ENCODE measurements at places on chromosomes 3 and 15. TPM values are rescaled to one million over a fixed set of nuclear protein-coding genes. Genes with fewer than 3 reads are reported as not detected.

DNA sequence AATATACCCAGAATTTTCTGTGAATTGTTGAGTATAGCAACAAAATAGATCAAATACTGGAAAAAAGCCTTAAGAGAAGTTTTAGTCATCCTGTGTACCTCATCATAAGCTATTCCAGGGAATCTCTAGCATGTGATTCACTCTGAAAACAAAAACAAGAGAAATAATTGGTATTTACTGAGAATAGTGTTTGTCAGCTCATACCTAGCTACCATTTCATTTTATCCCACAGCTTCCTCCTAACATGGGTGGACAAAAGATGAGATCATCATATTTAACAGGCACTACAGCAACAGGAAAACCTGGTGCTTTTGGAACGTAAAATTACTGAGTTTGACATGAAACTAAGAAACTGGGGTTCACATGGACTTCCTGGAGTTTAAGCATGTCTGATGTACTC lies 753.5 kb upstream of the NECTIN3 start:
- no peak for DNase-seq

GRCh38 chr3:9400616-9401015 lies 3.2 kb downstream of the SETD5 start:
- DNase-seq, result no peak

DNA sequence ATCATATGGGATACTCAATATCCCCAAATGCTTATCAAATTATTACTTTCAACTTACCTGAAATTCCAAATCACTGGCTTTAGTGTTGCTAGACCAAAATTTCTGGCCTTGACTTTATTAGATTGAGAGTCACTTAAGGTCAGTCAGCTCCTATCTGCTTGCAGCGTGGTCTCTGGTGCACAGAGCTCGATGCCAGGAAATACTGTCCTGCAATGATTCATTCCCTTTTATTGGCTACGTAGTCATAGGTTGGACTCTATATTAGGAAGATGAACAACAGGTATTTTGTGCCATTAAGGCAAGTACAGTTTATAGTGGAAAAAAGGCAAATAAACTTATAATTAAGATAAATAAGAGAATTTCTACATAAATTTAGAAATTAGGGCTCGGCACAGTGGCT lies 378.6 kb upstream of the MCTP2 start:
- peak; percentile 21 for DNase-seq

RASGRP1 gene
- total RNA-seq, result not detected

GRCh38 chr3:141807277-141808033 lies 44.2 kb downstream of the GRK7 start:
- DNase-seq, result no peak

EEF1AKMT4 gene
- total RNA-seq, result 4.9 TPM

- DNase-seq, result no peak
Observed at GRCh38 chr3:37032961-37033360, 39.6 kb downstream of the MLH1 start.

DNA sequence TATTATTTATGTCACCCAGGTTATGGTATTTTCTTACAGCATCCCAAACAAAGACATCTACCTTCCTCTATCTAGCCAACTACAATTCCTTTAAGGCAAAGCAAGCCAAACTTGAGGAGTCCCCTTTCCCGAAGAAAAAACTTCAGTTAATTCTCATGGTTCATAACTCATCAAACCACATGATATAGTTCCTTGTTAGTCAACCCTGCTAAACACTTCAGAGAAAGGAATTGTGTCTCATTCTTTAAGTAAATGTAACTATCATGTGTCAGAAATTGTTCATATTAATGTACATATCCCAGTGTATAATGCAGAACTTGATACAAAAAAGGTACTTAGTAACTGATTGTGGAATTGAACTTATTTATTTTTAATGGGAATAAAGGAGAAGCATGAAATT lies 44.4 kb downstream of the ST3GAL6 start:
- no peak for DNase-seq

DNA sequence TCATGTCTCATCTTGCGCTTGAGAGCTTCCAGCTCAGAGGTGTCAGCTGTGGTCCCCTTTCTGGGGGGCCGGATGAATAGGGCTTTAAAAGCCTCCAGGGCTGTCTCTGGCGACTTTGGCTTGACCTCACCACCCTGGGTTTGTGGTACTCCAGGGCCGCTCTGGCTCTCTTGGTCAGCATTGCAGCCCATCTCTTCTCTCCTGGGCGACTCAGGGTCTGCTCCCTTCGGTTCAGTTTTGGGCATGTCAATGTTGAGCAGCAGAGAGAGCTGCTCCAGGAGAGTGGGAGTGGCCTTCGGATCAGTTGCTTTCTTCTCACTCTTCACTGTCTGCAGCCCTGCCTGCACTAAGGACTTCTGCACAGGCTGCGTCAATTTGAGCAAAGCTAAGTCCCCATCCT lies 127.9 kb downstream of the FMN1 start:
- DNase-seq, result no peak

CPA3 gene
- not detected for total RNA-seq

DNA sequence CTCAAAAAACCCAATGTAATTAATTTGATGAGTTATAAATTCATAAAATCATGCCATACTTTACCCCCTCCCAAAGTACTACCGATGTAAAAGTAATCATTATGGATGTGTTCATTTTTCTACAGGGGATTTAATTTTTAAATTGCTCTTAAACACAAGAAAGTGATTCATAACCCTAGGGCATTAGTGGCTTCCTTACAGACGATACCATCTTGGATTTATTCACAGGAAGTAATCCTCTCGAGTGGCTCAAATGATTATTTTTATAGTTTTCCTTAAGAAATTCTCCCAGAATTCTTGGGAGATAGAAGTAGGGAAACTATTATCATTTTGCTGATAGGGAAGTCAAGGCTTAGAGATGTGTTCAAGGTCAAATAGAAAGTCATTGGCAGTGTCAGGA lies 80.9 kb downstream of the PEX5L start:
- no peak for DNase-seq

TM4SF1 gene
- total RNA-seq, result 20.1 TPM

MYLK gene
- 1.3 TPM for total RNA-seq

CPLX3 gene
- total RNA-seq, result not detected

GRCh38 chr3:183281126-183281797 lies 28.2 kb downstream of the B3GNT5 start:
- no peak for DNase-seq

JMJD7 gene
- total RNA-seq, result 13.3 TPM

DNA sequence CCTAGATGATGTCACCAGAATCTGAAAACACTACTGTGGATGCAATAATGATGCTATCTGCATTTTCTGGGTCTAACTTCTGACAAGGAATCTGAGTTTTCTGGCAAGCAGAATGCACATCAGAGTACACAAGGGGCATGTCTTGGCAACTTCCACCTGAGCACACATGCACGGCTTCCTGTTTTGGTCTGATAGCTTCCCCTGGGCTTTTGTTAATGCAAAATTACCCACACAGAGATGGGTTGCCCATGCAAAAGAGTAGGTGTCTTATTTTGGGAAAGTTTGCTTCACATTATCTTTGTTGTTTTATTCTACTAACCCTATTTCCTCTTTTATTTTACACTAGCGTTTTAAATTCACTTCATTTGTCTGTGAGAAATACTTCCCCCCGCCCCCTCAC lies 74.2 kb upstream of the SATB1 start:
- no peak for DNase-seq

GRCh38 chr3:46091046-46091445 lies 63.8 kb upstream of the XCR1 start:
- DNase-seq, result no peak

DNA sequence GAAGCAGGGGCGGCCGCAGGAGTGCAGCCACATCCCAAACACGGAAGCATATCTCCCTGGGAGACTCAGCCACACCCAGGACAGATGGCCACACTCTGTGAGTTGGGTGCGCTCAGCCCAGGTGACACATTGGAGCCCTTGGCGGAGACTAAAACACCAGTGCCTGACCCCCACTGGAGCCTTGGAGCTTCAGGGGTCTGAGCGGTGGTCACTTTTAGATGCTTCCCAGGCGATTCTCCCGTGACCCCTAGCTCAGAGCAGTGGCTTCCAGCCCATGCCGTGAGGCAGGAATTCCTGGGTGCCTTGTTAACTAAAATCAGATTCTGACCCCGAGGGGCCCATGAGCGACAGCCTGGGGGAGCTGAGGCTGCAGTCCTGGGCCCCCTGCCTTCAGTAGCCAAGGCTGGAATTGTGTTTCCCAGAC lies 54.5 kb downstream of the PLXNA1 start:
- DNase-seq, result no peak

- DNase-seq, result no peak
Observed at GRCh38 chr3:153503873-153504272, 341.8 kb downstream of the RAP2B start.

DCLK3 gene
- not detected for total RNA-seq

GRCh38 chr3:196931828-196932587 lies 10.3 kb downstream of the NCBP2 start:
- no peak for DNase-seq

PTX3 gene
- total RNA-seq, result 217 TPM

CAMKV gene
- not detected for total RNA-seq
